HS-5 (cell line): ENCODE measurements at places on chromosomes 3 and 15.

DNA sequence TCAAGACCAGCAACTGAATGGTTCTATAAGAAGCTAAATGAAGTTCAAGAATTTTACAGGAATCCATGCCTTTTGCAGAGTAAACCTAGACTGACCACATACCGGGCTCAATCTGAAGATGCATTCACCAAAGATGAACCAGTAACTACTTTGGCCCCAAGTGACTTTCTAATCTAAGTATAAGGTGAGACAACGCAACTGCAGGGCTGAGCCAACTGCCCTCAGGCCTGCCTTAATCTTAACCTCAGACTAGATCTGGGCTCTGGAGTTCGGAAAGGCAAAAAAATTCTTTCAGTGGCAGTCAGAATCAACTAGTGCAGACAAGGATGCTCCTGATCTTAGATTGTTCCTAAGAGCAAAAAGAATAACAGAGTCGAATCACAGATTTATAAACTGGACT, 48.3 kb downstream of the EXD1 start:
- DNase-seq: no peak

DNA sequence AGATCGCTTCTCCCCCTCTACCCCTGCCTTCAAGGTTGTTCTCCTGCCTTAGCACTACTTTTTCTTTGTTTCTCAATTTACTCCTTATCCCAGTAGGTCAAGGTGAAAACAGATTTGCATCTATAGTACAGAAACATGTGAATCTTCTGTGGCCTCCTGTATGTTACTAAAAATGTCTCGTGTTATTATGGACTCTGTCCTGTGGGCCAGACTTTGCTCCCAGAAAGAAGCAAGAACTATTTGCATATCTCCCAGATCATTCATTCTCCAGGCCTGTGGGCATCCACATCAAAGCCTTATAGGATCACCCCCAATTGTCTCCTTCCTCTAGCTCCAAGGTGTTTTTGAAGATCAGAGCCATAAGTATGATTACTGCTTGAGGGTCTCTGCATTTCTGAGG, 169.5 kb upstream of the ROPN1 start:
- DNase-seq: no peak

GRCh38 chr3:42014921-42015533, 53.1 kb upstream of the ULK4 start:
- no peak for DNase-seq

- no peak for DNase-seq
Measured at GRCh38 chr3:112675943-112676535, 35.1 kb upstream of the CCDC80 start.

DNA sequence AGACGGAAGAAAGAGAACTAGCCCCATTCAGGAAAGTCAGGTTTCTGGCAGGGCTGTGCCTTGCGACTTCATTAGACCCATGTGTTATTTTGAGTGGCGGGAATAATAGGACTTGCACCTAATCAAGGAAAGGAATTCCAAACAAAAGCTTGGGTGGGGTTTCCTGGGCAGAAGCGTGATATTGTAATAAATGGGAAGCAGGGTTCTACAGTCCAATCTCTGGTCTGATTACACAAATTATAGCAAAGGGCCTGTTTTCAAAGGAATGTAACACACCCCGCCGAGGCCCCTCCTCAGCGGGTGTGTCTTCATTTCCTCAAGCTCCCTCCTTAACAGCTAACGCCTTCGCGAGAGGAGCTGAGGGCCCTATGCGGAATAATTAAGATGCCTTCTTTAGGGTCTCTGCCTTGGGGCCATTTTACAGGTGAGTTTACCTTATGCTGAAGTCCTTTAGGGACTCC, 396.0 kb upstream of the C2CD4B start:
- DNase-seq: no peak

DNA sequence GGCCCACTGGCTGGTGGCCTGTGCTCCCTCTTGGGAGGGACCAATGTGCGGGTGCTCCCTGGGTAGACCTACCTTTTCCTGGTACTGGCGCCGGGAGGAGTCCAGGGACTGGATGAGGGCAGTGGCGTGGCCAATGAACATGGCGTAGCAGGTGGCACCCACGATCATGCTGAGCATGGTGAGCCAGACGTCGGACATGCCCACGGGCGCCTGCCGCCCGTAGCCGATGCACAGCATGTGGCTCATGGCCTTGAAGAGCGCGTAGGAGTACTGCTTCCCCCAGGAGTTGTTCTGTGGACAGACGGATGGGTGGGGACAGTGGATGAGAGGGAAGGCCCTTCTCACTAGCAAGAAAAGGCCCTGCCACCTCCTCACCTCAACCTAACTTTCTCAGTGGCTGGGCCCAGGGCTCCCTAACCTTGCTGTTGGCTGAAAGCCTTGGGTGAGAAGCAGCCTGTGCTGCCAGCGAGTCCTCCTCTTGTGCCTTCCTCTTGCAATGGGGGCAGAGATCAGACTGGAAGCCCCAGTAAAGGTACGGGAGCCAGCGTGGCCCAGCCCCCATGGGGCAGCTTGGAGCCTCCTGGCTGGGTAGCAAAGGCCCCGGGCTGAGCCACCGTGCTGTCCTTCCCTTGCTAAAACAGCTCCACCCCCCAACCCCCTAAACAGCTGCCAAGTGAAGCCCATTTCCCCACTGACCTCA, 39.1 kb downstream of the HCN4 start:
- no peak for DNase-seq

DNA sequence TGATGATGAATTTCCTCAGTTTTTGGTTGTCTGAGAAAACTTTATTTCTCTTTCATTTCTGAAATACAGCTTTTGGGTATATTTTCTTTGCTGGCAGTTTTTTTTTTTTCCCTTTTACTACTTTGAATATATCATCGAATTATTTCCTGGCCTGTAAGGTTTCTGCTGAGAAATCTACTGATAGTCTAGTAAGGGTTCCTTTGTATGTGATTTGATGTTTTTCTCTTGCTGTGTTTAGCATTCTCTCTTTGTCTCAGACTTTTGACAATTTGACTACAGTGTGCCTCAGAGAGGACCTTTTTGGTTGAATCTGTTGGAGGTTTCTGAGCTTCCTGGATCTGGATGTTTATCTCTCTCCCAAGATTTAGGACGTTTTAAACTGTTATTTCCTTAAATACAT, 336.0 kb downstream of the CACNA2D3 start:
- DNase-seq: no peak

- no peak for DNase-seq
Measured at GRCh38 chr3:13548696-13549622, at the start of gene FBLN2. Gene FBLN2 (plus strand): TSS chr3:13549125. CDS start chr3:13570356, 21,231 bp downstream.

- DNase-seq: no peak
Measured at GRCh38 chr3:151082880-151083838, 2.3 kb upstream of the MED12L start.

- no peak for DNase-seq
Measured at GRCh38 chr3:133361011-133361410, 38.8 kb upstream of the BFSP2 start.

DNA sequence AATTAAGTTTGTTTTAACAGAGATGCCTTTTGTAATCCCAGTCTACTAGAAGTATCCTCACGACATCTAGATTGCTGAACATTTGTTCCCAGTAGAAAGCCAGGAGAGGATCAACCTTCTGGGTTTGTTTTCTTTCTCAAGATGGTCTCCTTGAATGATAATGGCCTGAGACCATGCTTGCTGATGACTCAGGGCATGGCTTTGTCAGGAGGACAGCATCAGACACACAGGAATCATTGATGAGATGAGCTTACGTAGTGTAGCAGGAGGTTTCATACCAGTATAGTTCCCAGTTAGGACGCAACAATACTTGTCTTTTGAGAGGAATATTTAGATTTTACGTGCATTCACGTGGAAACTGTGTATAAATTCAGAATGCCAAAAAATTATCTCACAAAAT, 38.6 kb downstream of the ATP1B3 start:
- no peak for DNase-seq

- no peak for DNase-seq
Measured at GRCh38 chr15:28112962-28113361, 13.8 kb upstream of the OCA2 start.

DNA sequence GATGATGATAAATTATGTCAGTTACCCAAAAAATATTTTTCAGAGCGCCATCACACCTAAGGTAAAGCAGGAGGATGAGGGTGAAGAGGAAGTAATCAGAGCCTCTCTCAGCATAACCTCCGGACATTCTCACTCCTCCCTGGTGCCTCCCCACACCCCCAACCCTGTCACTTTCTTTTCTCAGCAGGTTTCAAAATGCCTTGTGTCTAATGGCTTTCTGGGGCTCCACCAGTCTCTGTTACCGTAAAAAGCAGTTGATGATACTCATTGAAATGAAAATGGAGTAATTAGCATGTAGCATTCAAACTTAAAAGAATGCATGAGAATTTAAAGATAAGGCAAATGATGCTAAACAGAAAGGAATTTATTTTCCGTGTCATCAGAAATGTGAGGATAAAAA, 180.0 kb downstream of the ERC2 start:
- DNase-seq: no peak

DNA sequence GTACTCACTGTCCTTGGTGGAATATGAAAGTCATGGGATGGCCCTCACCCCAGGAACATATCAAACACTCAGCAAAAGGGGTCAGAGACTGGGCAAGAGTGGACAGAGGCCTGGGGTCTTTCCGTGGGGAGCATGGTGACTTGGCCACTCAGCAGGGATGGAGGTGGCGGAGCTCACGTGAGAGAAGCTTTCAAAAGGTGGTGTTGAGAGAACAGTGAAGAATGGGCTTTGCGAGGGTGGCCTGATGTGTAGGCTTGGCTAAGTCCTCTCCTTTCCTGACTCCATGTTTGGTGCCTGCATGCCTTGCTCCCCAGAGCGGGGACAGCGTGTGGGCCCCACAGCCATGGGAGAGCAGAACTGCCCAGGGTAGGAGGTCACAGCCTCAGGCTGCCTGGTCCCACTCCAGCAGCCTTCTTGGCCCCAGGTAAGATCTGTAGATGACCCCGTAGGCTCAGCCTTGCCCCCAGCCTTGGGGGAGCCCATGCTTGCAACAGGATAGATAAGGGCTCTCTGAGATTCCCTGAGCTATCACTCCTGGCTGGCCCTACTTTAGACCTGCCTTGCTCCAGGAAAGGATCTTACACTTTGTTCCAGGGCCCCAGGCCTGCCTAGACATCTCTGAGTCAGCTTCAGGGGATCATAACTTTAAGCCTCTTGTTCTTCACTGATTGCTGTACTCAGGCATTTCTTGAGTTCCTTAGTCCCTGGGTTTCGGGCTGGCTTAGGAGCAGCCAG, 17.0 kb downstream of the RPLP1 start:
- DNase-seq: no peak

GRCh38 chr15:99845009-99845408, 111.8 kb upstream of the LYSMD4 start:
- no peak for DNase-seq

- no peak for DNase-seq
Measured at GRCh38 chr15:24899367-24899766, 55.4 kb upstream of the SNRPN start.

DNA sequence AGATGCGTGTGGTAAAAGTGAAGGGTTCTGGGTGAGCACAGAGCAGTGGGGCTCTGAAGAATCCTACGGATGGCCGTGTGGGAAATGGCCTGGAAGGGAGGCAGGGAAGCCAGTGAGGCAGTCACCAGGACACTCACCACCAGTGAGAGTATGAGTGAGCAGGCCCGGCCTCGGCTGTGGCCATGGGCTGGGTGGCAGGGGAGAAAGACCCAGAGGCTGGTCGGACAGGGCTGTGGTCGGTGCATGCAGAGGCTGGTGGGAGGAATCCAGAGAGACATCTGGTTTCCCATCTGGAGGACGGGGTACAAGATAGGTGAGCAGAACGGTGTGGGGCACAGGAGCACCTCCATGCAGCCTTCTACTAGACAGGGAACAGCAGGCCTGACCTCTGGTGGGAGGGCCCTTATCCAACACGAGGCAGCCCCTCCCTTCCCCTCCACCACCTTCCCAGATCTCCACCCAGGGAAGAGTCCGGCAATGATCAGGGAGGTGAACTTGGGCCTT, 10.1 kb downstream of the PCSK6 start:
- no peak for DNase-seq

DNA sequence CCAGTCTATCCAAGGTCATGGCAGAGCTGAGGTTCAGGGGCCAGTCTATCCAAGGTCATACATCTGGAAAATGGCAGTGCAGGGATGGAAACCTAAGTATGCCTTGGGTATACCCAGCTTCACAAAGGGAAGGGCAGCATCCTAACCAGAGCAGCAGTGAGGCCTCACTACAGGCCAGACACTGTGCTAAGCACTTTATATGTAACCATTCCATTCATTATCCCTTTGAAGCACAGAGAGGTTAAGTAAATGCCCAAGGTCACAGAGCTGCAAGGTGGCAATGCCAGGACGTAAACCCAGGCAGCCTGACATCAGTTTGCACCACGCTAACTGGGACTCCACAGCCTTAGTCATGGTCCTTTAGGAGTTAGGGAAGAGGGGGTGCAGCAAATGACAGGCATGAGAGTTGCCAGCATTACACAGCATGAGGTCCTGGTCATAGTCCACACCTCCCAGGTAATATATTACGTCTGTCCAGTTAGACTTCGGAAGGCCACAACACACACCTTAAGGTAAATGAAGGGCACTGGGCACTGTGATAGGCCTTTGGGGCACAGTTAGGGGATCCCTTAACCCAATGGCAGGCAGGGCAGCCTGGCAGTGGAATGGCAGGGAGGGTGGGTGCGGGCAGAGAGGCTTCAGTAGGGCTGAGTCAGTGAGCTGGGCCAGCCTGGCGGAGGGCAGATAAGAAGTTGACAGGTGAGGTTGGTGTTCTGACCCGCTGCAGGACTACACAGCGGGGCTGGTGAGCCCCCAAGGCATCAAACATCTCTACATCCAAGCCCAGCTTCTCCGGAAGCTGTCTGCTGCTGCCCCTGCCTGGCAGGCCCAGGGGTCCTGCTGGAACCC, 21.1 kb upstream of the CORO2B start:
- DNase-seq: no peak

- DNase-seq: no peak
Measured at GRCh38 chr3:71329817-71330216, 253.7 kb downstream of the FOXP1 start.

DNA sequence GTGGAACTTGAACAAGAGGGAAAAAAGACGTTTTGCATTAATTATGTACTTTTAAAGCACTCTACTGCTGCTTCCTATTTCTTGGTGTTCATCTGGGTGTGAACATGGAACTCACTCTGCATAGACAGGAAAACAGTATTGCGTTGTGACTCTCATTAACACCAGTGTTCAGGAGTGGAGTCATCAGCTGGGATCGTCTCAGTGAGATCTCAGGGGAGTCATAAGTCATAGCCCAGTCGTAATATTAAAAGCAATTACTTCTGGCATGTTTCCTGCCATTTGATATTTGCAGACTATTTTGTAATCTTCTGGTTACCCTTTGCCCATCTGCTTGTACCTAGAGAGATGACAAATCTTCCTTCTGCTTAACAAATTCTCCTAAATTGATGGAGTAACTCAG, 462.0 kb upstream of the ATP11B start:
- peak; percentile 13 for DNase-seq

- peak; percentile 37 for DNase-seq
Measured at GRCh38 chr3:151816091-151816604, 2.2 kb downstream of the AADAC start.

DNA sequence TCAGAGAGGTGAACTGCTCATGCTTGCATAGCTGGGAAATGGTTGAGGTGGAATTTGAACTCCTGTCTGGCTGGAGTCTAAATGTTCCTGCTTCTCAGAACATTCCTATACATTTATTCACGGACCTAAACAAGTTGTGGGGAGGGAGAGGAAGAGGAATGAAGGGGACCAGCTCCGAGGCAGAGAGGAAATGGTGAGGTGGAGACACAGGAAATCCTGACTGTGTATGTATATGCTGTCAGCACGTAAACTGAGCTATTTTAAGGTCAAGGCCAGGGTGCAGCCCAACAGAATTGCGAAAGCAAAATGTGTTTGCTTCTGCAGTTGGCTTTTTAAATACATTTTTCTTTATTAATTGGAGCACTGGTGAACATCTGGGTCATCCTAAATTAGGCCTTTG, 74.1 kb upstream of the POMGNT2 start:
- DNase-seq: peak; percentile 82

- DNase-seq: no peak
Measured at GRCh38 chr3:159839561-159840379, 148.9 kb upstream of the IL12A start.
